ENCODE measurements at places on chromosomes 11 and 22. TPM values are rescaled to one million over a fixed set of nuclear protein-coding genes. Genes with fewer than 3 reads are reported as not detected.

TIGD3 gene
- 1.1 TPM for total RNA-seq

TRPM5 gene
- not detected for total RNA-seq

CAVIN3 gene
- total RNA-seq, result 26.9 TPM

KRTAP5-10 gene
- total RNA-seq, result not detected

TOM1 gene
- 12.5 TPM for total RNA-seq

CXCR5 gene
- 0.19 TPM for total RNA-seq

ENTHD1 gene
- not detected for total RNA-seq

CDC42BPG gene
- total RNA-seq, result 1.7 TPM

MYBPC3 gene
- total RNA-seq, result 0.10 TPM

GGTLC2 gene
- not detected for total RNA-seq

SCARF2 gene
- total RNA-seq, result 1.1 TPM

C11orf87 gene
- 0.02 TPM for total RNA-seq

ZBTB16 gene
- total RNA-seq, result 1.2 TPM

IL17REL gene
- 0.08 TPM for total RNA-seq

C11orf16 gene
- total RNA-seq, result not detected

SLCO2B1 gene
- total RNA-seq, result 2.9 TPM

KDM4D gene
- total RNA-seq, result 0.13 TPM

SLC22A9 gene
- total RNA-seq, result not detected

LDHAL6A gene
- total RNA-seq, result not detected

CHKB gene
- total RNA-seq, result 17.8 TPM

NLRP14 gene
- not detected for total RNA-seq

E2F8 gene
- 5.8 TPM for total RNA-seq

SLC6A5 gene
- not detected for total RNA-seq

MYEOV gene
- 123 TPM for total RNA-seq

HORMAD2 gene
- total RNA-seq, result not detected
